Stimulated activated CD8-positive, alpha-beta memory T cell treated with anti-CD3 and anti-CD28 coated beads, Interleukin-12 subunit alpha, Interleukin-12 subunit beta, amount 100 ng/mL, for 4 hours (primary cell): ENCODE measurements at places on chromosomes 5 and 9.

DNA sequence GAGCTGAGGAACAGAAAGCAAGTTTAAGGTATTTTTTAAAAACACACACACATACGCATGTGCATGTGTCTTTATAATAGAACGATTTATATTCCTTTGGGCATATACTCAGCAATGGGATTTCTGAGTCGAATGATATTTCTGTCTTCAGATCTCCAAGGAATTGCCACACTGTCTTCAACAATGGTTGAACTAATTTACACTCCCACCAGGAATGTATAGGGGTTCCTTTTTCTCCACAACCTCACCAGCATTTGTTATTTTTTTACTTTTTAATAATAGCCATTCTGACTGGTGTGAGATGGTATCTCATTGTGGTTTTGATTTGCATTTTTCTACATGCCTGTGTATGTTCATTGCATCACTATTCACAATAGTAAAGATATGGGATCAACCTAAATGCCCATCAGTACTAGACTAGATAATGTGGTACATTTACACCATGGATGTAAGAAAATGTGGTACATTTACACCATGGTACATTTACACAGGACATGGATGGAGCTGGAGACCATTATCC lies 60.3 kb upstream of the MAP3K1 start:
- DNase-seq = no peak

GRCh38 chr9:126499005-126499910 lies 114.5 kb upstream of the LMX1B start:
- DNase-seq = no peak

- no peak for DNase-seq
Observed at GRCh38 chr5:16427587-16427986, 38.0 kb downstream of the ZNF622 start.

DNA sequence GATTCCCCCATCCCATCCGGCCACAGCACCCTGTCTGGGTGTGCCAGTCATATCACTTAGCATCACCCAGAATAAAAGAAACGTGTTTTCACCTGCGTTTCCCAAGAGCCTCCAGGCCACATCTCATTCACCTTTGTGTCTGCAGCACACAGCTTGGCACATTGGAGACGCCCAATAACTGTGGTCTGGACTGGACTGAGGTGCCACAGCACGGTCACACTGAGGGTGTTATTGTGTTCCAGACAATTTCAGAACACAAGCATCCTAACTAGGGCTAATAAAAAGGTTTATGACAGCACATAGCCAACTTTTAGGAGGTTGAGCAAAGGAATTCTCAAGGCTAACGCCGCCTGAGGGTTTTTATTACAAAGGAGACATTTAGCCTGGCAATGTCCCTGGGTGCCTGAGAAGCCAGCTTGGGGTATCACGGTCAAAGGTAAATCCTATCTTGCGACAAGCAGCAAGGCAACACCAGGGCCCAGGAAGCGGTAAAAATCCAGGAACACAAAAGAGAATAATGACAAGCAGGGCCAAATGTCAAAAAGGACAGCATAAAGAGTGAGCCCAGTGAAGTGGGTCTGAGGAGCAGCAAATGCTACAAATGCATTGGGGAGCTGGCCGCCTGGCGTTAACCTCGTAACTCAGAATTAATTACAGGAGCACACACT lies 3.4 kb downstream of the EPB41L4B start:
- no peak for DNase-seq

GRCh38 chr5:107168086-107168485 lies 502.7 kb downstream of the EFNA5 start:
- no peak for DNase-seq

DNA sequence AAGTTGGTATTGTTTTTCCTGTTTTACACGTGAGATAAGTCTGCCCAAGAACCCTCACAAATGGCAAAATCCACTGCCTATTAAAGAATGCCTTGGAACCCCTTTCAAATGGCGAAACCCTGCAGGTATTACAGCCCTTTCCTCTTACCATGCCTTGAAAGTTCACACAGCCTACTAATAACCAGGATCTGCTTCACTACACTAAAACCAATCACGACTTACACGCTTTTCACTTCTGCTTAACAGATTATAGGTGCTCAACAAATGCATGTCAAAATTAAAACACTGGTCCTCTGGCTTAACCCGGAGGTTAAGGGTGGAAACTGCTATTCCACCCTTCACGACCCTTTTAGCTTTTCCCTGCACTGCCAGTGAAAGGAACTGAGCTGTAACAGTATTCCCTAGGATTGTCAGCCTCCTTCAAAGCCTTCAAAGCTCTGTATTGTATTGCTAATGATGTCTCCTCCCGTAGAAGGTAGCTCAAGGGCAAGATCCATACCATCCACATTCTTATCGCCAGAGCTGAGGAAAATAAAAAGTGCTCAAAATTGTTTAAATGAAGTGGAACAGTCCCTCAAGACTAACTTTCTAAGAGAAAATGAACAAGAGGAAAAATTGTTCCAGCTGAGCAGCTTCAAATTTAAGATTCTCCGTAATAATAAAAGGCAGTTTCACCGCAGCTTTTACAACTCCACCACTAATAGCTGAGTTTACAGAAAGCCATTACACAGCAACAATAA lies 997 bp downstream of the AUH start:
- DNase-seq = no peak

GRCh38 chr5:60248901-60249300 lies 355.4 kb upstream of the PDE4D start:
- DNase-seq = no peak

DNA sequence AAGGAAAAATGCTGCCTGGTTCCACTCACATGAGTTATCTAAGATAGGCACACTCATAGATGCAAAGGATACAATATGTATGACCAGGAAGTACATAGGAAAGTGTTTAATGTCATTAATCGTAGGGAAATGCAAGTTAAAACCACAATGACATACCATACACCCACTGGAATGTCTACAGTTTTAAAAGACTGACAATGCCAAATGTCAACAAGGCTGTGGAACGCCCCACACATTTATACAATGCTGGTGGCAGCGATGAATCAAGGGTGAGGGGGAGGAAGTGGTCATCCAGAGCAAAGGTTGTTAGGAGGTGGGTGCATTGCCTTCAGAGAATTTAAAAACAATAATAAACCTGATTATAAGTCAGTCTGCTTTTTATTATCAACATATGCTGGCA lies 437.8 kb downstream of the ARHGEF28 start:
- DNase-seq = no peak

- no peak for DNase-seq
Observed at GRCh38 chr5:151048526-151048925, 28.1 kb downstream of the GPX3 start.

- DNase-seq = no peak
Observed at GRCh38 chr5:179954434-179954833, 46.7 kb upstream of the TBC1D9B start.

- DNase-seq = no peak
Observed at GRCh38 chr5:99025298-99026045, 96.7 kb upstream of the CHD1 start.

- no peak for DNase-seq
Observed at GRCh38 chr5:139147483-139148087, 50.6 kb downstream of the SIL1 start.

GRCh38 chr5:135689506-135689905 lies 110.7 kb upstream of the CXCL14 start:
- no peak for DNase-seq

GRCh38 chr9:110088099-110088498 lies 119.9 kb downstream of the C9orf152 start:
- no peak for DNase-seq

DNA sequence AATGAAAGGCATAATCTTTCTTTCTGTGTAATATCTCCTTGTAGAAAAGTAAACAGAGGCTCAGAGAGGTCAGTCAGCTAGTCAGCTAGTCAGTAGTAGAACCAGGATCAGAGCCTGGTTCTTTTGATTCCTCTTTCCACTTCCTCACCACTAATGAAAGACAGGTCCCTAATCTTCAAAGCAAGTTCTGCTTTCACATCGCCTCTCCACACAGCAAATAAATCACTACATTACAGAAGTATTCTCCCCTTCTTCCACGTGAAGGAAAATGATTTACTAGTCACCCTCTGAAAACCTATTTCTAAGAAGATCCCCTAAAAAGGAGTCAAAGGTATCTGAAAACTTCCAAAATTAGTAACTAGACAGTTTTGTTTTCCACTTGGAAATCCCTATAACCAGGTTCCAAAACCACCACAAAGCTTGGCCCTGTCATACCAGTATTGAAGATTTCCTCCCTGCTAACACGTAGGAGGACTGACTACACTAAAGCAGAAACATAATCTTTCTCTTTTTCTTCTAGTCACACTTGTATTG lies 140.5 kb upstream of the TARS1 start:
- no peak for DNase-seq

- DNase-seq = no peak
Observed at GRCh38 chr9:114784721-114785279, 21.0 kb downstream of the TNFSF15 start.

GRCh38 chr9:109150925-109151545 lies 16.0 kb downstream of the FRRS1L start:
- DNase-seq = no peak

DNA sequence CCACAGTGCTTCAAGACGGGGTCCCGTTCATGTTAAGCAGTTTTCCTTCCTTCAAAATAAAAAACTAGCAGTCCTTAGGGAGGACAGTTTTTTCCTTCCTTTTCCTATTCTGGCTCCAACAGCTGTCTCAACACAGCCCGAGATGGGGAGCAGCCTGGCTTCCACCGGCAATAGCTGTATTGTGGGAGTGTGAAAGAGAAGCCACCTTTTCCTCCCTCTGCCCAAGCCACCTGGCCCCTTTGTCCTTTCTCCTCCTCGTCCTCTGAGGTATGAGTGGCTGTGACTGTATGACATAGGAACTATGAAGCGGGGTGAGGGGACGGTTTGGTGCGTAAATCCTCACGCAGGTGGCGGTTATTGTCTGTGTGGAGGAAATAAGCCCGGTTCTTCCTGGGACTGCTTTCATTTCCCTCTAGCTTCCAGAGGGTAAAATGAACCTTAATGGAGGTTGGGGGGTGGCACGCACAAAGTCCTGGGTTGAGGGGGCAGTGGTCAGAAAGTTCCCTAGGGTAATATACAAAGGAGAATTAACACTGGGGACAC lies 292.0 kb upstream of the DMRT1 start:
- DNase-seq = no peak

GRCh38 chr5:33371660-33372059 lies 69.1 kb upstream of the TARS1 start:
- no peak for DNase-seq

DNA sequence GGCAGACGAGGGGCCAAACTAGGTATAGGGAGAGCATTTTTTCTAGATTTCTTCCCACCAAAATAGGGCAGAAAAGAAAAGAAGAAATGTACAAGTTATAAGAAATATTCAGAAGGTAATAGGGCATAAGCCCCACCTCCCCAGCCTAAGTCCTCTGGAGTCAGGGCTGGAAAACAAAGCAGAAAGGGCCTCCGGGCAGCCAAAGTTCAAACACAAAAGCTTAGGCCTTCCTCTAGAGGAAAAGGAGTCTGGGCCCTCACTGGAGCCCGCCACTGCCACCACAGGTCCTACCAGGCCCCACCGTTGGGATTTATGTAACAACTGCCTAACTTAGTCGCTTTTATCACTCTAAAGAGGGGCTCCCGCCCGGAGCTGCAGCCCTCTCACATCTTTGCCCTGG lies 27.6 kb downstream of the TBC1D2 start:
- no peak for DNase-seq

- no peak for DNase-seq
Observed at GRCh38 chr5:132203916-132204315, 23.7 kb downstream of the P4HA2 start.

- no peak for DNase-seq
Observed at GRCh38 chr5:132098621-132099020, 25.0 kb downstream of the CSF2 start.

- DNase-seq = no peak
Observed at GRCh38 chr5:32833663-32834062, 122.5 kb downstream of the NPR3 start.

DNA sequence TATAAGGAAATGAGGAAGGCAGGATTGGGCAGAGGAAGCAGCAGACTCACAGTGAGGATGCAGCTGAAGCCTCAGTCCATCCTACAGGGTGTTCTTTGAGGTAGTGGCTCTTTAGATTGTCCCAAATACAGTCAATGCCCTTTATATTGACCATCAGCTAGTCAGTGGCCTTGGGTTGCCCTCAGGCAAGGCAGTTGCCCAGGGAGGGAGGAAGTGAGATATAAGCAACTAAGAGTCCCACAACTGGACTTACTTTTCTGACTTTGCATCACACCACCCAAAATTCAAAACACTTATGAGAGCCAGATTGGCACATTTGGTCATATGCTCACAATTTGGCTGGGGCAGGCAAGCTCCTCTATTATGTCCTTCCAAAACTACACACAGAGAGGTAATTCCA lies 9.4 kb upstream of the SLC12A2 start:
- DNase-seq = no peak

- DNase-seq = no peak
Observed at GRCh38 chr9:105873801-105874200, 179.5 kb downstream of the TMEM38B start.

- DNase-seq = no peak
Observed at GRCh38 chr9:120009856-120010255, 570.1 kb downstream of the CDK5RAP2 start.

DNA sequence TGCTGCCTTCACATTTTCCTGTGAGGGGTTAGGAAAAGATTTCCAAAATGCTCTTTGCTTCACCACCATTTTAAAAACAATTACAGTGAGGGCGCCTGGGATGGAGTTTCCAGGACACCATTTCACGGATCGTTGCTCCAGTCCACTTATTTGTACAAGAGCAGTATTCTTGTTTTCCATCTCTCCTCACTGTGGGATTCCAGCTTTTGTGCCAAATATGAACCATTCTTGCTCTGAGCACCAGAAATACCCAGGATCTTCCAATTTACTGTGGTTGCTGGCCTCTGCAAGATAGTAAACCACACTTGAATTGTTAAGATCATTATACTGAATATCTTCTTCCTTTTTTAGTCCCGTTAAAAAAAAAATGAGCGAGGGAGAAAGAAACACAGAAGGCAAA lies 899.5 kb downstream of the TLE1 start:
- no peak for DNase-seq

GRCh38 chr5:109989161-109989560 lies 299.4 kb downstream of the MAN2A1 start:
- DNase-seq = no peak

DNA sequence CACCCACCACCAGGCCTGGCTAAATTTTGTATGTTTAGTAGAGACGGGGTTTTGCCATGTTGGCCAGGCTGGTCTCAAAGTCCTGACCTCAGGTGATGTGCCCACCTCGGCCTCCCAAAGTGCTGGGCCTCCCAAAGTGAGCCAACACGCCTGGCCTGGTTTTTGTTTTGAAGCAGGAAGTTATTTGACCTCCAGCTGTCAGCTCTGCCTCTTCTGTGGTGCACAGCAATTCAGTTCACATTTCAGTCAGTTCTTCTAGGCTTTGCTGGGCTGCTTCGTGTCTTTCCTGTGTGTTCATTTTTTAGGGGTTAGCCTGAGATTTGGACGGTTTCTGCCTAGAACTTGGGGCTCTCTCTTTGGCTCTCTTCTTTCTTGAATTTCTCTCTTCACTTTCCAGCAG lies 8.9 kb downstream of the LCN1 start:
- no peak for DNase-seq

- no peak for DNase-seq
Observed at GRCh38 chr9:3161912-3162311, 318.0 kb upstream of the PUM3 start.
